COR-L47 (cell line): ENCODE measurements at places on chromosomes 3 and 15.

DNA sequence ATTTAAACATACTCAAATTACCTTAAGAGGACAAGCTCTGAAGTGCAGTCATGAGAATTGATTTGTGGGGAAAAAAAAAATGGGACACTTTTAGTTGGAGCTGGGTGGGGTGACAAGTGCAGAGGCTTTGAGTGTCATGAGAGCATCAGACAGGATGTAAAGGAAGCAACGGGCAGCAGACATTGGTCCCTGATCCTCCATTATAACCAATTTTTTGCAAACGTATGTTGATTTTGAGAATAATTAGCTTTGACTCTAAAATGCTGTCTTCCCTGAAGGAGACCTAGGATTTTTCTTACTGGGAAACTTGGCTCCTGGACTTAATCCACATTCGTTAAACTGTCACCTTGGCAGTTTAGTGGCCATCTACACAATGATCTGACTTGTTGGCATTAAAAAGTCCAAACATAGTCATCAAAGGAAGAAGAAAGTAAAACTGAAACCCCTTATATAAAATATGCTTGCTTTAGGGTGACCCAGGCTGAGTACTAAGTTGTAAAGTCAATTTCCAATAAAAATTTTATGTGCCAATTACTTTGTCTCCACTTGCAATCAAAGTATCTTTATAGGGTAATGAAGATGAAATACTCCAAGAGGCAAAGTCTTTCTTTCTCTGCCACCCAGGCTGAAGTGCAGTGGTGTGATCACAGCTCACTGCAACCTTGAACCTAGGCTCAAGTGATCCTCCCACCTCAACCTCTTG, 45.6 kb downstream of the BCL2L10 start:
- DNase-seq, result no peak

DNA sequence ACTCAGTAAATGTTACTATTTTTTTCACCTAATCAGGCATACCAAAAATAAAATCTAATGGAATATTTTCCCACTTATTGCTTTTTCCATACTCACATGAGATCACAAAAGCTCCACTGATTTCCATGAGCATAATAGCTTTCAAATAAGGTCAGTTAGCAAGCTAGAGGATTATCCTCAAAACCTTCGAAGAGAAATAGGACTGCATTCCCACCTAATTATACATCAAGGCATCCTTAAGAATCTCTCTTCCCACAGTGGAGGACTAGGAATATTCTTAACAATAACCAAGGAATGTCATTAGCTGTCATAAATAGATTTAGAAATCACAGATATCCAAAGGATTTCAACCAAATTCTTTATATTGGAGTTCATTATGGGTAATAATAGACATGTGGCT, 127.9 kb upstream of the STT3B start:
- DNase-seq, result no peak

DNA sequence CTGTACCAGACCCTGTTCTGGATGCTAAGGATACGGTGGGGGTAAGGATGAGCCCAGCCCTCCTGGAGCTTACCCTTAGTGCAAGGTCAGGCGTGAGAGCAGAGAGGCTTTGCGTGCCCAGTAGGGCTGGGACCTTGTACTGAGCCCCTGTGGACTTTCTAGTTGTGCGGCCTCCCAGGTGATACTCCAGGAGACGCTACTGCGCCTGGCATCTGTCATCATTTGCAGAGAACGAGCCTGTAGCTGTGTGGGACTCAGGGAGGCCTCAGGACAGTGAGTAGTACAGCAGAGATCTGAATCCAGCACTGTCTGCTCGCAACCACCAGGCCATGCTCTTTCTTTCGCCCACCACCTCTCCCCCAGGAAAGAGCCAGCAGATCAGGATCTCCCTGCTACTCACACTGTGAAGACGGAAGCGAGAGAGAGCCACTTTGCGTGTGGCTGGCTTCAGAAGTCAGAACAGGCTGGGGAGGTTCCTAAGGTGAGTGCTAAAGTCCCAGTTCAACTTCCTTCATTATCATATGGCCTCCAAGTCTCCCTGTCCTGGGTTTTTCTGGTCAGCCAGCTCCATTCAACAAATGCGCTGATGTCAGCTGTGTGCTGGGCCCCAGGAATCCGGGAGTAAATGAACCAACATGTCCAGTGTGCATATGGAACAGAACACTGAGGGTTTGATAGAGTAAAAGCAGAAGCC, 38.2 kb upstream of the ITGA11 start:
- no peak for DNase-seq

DNA sequence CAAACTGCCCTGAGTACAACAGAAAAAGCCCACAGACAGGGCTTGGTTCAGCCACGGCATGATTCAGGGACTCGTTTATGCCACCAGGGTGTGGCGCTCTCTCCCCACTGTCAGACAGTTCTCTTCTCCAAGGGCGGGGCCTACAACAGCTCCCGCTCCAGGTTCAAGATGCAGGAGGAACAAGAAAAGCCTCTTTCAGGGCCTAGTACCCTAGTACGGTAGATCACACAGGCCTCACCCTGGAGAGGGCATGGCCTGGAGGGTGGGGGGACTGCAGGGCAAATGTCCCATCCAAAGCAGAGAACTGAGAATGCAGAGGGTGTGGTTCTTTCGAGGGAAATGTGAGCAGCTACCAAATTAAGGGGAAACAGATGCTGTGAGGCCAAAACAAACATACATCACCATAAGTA, 12.0 kb downstream of the MESD start:
- peak; percentile 18 for DNase-seq

- no peak for DNase-seq
Observed at GRCh38 chr3:15794842-15795650, 2.7 kb downstream of the ANKRD28 start.

GRCh38 chr3:69531576-69532546, 146.0 kb upstream of the FRMD4B start:
- no peak for DNase-seq

- DNase-seq, result no peak
Observed at GRCh38 chr3:14583548-14584091, 43.5 kb upstream of the GRIP2 start.
